ENCODE measurements at places on chromosomes 2 and 18.

DNA sequence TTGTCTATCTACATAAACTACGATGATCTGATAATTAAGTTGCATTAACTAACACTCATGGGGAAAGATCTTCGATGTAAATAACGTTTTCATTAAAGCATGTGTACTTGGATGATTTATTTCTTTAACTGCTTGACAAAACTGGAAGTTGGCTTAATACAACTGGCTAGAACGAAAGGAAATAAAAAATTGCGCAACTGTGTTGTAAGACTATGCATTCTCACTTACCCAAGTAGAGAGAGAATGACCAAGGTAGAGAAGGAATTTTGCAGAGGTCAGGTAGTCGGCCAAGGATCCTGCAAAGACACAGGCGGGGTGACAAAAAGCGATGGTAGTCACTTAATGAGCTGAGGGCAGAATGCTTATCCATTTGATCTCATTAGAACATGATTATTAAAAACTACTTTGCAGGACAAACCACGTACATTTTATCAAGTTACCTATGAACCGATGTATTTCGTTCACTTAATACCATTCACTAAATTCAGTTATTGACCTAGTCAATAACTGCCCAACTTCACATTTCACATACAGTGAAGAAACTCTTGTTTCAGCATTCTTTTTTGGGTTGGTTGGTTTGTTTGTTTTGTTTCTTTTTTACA is 900 bp downstream of the SLC40A1 start:
- DNase-seq: no peak

DNA sequence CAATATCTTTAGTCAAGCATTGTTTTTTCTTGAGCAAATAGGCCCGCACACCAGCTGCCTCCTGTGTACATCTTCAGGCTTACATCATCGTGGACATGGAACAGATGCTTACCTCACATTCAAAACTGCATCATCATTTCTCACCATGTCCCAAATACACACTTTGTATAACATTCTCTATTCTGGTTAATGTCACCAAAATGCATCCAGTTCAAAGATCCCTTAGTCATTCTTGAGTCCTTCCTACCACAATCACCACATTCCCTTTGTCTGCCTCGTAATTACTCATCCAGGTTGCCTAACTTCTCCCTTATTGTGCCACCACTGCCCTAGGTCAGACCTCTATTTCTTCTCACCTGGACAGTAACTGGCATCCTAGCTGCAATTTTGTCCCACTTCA is 373.7 kb upstream of the GALNT5 start:
- no peak for DNase-seq

DNA sequence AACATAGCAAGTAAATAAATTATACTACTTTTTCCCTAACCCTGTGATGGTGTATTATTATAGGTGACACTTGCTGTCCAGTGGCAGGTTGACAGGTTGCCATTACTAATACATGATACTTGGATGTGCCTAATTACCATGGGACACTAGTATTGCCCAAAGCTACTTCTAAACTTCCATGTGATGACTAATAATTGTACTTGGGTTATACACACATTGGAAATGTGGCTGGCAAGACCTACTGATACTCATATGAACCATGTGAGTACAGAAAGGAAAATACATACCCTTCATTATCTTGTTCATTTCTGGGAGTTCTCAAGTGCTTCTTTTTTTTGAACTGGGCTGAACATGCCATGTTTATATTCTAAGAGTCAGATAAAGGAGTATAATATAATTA is 156.4 kb downstream of the IKZF2 start:
- DNase-seq: no peak

DNA sequence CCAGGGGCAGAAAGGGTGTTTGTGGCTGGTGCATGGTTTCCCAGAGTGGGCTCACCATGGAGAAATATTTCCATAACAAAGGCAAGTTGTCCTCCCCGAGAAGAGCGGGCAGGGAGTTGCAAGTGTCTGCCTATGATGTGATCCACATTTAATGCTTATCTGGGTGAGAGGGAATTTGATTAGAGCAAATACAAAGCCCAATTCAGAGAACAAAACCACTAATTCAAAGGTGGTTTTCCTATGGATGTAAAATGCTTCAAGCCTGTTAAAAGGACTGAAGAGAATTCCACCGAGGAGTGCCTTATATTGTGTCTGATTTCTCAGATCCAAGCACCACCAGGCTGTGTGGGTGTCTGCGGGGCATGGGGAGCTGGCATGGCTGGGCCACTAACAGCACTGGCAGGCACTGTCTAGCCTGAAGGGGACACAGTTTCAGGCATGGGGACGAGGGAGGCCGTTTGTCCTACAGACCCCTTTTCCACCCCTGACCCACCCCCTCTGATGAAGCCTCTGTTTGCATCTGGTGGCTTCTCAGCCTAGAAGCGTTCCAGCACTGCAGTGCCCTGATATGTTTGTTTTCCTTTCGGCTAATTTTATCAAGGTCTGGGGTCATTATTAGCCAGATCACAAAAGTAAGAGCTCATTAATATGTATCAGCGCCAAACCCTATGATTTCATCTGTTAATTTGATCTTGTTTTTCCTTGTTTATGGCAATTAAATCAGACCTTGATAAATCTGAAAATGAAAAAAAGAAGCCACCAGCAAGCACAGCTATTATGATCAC is 357.3 kb downstream of the HRH4 start:
- DNase-seq: no peak

DNA sequence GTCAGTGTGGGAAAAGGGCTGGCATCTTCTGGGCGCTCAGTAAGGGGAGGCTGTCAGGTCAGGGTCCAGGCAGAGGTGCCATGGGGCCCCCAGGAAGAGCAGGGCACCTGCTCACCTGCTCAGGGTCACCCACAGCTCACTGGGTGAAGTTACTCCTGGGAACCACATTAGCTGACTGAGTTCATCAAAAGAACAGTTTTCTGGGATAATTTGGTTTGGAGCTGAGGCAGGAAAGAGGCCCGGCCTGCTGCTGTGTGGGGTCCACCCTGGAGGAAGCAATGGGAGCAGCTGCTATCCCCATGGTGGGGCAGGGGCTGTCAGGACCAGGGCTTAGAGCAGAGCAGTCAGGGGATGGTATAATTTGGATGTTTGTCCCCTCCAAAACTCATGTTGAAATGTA is 97.2 kb upstream of the GPC1 start:
- no peak for DNase-seq

DNA sequence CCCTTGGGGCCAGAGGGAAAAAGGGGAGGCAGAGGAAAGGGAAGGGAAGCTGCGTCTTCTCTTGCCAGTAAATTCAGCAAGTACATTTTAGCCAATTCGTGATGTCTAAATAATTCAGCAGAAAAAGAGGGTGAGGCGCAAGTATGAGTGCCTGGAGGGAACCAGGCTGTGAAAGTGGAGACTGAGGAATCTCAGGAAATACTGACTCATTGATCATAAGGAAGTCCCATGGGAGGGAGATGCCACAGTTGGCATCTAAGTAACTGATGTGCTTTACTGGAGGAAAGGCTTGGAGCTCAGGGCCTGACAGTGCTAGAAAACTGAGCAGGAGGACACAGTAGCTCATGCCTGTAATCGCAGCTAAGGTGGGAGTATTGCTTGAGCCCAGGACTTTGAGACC is 31.1 kb downstream of the KIF5C start:
- no peak for DNase-seq

DNA sequence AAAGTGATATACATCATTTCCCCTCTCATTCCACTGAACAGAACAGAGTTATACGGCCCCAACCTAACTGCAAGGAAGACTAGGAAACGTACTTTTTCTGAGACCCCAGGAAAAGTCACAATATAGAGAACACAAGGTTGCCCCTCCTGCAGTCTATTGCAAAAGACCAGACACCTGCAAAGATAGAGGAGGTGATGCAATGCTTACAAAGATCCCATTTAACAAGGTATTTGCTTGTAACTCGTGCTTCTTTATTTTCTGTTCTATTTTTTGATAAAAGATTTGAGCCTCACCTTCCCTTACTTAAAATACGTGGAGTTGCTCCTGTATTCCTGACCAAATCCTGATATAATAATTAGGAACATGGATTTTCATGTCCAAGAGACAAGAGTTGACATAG is 793.0 kb upstream of the ID2 start:
- DNase-seq: no peak

DNA sequence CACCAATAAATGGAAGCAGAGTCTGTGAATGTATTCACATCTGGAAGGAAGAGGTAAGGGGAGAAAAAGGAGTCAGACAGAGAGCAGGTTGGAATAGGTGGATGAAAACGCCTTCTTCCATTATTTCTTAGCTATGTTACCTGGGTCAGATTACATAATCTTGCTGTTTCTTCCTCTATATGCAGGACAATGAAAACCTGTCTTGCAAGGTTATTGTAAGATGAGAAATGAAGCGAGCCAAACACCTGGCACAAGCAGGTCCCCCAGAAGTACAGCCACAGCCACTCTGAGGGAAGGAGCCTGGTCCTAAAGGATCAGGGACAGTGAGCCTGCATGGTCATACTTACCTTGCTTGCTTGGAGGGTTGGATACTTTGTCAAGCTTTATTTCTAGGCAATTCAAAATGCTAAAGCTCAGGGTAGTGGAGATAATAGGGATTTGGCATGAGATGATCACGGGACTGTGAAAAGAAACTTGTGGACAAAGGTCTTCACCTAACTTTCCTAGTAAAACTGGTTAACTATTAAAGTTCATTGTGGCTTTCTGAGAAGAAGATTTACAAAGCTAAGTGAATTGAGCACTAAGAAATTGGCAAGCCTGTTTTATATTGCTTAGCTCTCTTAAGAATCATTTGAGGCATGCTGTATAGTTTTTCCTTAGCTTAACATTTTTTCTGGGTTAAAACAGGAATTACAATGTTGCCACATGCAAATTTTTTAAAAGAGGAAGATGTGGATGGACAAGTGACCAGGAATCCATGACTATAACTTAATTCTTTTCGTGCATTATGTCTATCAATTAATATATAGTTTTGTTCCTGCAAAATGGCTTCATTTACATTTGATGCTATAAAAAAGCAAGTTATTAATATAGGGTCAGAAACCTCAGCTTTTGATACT is 15.7 kb upstream of the PLA2R1 start:
- no peak for DNase-seq

DNA sequence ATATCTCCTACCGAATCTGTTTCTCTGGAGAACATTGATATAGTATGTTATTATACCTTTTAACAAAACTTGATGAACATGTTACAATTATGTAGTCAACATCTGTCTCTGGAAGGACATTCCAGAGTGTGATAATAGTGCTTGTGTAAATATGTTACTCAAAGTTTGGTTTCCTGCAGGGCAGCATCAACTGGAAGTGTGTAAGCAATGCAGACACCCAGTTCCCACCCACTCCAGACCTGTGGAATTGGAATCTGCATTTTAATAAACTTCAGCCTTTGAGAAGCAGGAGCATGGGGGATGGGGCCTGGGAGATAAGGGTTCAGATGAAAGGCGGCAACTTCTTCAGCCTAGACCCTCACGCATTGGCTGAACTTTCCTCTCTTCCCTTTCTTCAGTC is 398.9 kb downstream of the RND3 start:
- no peak for DNase-seq

DNA sequence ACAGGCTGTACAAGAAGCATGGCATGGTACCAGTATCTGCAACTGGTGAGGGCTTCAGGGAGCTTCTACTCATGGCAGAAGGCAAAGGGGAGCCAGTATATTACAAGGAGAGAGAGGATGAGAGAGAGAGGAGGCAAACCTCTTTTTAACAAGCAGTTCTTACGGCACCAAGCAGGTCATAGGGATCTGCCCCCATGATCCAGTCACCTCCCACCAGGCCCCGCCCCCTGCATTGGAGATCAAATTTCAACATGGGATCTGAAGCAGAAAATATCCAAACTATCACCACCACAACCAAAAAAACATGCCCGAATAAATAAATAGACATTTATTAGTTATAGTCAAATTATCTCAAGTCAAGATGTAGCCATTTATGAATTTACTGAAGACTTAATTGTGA is 14.5 kb upstream of the SLC35F5 start:
- DNase-seq: no peak

DNA sequence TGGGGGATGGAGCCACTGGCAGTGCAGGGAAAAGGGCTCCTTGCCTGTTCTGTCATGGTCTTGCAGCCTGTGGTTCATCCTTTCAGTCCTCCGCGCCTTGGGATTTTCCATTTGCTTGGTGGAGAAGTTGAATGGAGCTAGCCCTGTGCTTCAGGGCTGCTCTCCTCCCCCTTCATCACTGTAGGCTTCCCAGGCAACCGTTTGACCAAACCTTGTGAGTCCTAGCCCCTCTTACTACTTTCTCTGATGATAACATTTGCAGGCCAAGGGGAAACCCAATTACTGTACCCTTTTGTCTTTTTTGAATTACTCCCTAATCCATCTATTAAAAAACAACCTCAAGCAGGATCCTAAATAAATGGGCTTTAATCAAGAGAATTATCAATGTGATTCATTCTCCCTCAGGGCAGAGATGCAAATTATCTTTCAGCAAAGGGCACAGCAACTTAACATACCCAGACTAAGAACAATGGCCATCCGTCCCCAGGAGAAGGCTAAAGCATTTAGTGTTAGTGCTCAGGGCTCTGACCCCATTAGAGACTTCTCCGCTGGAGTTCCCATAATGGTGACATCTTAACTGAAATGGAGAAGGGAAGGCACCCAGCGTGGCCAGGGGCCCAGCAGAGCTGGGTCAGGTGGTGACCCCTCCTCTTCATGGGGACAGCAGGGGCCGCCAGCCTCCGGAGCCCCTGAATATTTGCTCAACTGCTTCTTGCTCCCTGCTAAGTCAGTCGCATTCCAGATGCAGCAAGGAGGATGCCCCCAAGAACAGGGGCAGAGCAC is 40.7 kb downstream of the RHOB start:
- no peak for DNase-seq

DNA sequence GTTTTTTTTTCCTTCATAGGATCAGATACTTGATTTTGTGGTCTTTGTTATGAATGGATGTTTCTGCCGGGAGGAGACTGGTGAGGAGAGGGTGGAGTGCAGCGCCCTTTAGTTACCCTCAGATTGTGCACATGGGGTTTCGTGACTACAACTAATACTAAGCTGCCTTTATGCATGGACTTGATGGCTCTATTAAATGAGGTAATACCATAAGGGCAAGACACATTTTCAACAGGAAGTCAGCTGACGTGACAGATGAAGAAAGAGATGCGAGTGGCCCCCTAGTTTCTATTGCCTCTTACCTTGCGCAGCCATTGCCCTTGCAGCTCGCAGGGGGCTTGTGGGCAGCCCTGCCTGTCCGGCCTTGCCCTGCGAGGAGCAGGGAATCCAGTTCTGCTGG is 24.4 kb downstream of the ZNF407 start:
- no peak for DNase-seq

DNA sequence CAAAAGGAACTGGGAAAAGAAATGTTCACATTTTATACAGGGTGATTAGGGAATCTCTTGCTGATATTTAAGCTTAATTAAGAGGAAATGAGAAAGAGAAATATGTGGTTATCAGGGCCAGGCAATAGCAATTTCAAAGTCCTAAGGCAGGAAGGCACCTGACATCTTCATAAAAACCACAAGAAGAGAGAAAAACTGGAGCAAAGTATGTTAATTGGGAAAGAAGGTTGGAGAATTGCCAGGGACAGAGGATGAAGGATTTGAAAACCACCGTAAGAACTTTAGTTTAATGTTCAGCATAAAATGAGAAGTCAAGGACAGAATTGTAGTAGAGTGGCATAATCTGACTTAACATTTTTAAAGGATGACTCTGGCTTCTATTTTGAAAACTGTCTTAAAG is 691.8 kb upstream of the NRXN1 start:
- no peak for DNase-seq

GRCh38 chr2:159939946-159940345 is 122.5 kb downstream of the PLA2R1 start:
- no peak for DNase-seq
